ENCODE measurements at places on chromosomes 16 and 17. TPM values are rescaled to one million over a fixed set of nuclear protein-coding genes. Genes with fewer than 3 reads are reported as not detected.

KRTAP4-1 gene
- not detected for polyA plus RNA-seq

RAMP2 gene
- 1.4 TPM for polyA plus RNA-seq

WNT9B gene
- polyA plus RNA-seq, result not detected

XYLT1 gene
- polyA plus RNA-seq, result 6.7 TPM

DNA sequence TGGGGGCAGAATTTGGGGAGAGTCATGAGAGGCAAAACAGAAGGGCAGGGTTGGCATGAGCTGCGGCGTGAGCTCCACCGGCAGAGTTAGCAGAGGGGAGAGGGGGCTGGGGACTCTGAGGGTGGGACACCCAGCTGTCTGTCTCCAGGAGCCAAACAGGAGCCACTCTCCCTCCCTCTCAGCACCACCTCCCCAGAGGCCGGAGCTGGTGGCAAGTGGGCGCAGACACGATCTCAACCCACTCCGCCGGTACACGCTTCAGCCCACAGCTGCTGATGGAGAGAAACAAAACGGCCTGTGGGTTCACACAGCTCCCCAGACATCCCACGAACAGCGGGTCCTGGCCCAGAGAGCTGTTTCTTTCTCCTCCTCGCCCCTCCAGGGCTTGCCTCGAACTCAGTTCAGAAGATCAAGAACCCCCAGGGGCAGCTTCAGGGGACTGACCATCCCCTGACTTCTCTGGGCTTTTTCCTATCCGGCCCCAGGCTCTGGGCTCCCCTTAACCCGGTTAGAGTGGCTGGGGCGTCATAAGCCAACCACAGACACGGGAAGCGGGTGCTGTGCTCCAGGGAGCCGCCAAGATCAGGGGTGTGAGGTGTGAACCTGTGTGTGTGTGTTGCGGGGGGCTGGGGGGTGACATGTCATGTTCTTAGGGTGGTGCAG is 7.6 kb downstream of the RHBDF2 start:
- no peak for DNase-seq

GRCh38 chr16:17509194-17509593 is 38.4 kb upstream of the XYLT1 start:
- DNase-seq, result no peak

DNA sequence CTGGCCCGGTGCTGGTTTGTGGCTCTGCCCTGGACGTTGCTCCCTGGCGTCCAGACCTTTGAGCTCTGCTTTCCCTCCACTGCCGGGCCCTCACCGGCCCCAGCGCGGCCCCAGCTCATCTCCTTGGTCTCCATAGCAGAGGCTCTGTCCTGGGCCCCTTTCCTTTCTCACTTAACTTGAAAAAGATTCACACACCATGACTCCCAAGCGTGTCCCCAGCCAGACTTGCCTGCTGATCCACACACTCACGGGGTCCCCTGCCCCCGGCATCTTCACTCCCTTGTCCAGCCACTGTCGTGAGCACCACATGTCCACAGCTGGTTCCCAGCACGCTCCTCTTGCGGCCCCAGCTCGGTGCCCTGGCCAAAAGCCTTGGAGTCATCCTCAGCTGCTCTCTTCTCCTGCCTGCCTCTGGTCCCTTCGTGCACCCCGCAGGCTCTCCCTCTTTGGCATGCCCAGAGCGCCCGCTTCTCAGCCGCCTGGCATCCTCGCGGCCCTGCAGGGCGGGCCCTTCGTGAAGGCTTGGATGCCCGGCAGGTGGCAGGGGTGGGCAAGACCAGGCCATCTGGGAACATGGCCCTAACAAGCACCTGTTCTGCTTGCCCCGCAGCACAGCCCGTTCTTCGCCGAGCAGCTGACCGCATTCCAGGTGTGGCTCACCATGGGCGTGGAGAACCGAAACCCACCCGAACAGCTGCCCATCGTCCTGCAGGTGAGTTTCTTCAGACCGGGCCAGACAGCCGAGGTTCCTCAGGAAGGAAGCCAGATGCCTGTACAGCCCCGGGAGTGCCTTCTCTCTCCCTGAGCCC is 145.6 kb upstream of the CHMP6 start:
- no peak for DNase-seq

DNA sequence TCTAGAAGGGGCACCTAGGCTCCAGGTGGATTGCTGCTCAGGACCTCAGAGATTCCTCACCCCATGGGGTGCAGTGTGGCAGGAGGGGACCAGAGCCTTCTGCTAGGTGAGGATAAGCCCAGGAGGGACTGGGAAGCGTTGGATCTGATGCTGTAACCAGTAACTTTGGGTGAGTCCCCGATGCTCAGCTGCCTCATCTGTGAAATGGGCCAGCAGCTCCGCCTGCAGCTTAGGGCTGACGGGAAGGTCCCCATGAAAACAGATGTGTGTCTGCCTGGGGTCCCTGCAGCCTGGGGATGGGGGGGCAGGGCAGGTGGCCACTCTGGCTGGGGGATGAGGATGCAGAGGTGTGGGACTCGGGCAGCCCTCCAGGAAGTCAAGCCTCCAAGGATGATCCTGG is 2.7 kb upstream of the CASKIN1 start:
- no peak for DNase-seq

DNA sequence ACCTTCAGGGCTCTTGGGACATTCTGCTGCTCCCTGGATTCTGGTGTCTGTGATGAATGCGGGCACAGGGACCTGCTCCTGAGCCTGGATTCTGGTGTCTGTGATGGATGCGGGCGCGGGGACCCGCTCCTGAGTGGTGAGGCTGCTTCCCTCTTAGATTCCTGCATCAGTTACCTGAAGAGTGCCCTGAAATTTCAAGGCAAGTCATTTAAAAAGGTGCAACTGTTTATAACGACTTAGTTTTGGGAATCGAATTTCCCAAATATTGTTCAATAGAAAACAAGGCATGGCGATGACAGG is 7.0 kb downstream of the TMEM204 start:
- no peak for DNase-seq

DNA sequence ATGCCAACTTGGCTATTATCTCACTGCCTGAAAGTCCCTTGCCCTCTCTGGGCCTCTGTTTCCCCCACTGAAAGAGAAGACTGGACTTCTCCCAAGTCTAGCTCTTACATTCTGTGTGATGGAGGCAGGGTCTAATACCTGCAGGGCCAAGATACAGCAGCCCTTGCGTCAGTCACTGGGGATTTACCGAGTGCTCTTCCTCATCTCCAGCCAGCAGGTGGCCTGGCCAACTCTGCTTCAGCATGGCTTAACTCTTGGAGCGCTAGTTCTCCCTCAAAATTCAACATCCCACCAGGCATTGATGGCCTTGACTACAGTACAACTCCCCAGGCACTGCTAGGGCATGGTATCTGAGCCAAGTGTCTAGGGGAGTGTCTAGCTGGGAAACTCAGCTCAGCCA is 19.9 kb upstream of the MTMR4 start:
- DNase-seq, result no peak

- DNase-seq, result no peak
Observed at GRCh38 chr17:31489295-31490018, 98.0 kb downstream of the RAB11FIP4 start.

GRCh38 chr17:67258821-67259468 is 13.9 kb upstream of the HELZ start:
- no peak for DNase-seq

- DNase-seq, result no peak
Observed at GRCh38 chr17:76446449-76447231, 6.3 kb downstream of the UBE2O start.

- no peak for DNase-seq
Observed at GRCh38 chr16:49854188-49854795, 1.6 kb downstream of the ZNF423 start.

GRCh38 chr17:36085765-36086164 is 4.2 kb downstream of the CCL3 start:
- no peak for DNase-seq

DNA sequence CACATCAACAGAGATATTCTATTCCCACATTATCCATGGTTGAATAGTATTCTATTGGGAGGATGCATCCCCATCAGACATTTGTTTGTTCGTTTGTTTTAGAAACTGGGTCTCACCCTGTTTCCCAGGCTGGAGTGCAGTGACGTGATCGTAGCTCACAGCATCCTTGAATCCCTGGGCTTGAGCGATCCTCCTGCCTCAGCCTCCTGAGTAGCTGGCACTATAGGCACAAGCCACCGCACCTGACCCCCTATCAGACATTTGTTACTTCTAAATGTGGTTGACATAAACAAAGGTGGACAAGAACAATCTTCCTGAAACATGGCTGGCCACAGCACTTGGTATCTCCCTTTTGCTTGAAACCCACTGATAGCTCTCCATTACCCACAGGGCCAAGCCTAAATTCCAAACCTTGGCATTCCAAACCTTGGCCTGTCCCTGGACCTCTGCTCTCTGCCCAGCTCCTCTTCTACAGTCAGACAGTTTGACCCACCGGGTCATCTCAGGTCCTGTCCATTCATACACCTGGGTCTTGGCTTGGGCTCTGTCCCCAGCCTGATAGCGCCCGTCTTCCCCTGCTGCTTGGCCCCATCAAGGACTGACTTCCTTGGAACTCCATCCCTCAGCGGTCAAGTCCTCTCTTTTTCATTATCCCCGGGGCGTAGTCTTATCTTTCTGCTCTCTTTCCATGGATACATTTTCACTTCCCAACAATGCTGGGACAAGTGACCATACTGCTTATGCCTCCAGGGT is 1.5 kb upstream of the PRR29 start:
- DNase-seq, result no peak

- no peak for DNase-seq
Observed at GRCh38 chr16:87409153-87409552, 17.0 kb downstream of the MAP1LC3B start.

DNA sequence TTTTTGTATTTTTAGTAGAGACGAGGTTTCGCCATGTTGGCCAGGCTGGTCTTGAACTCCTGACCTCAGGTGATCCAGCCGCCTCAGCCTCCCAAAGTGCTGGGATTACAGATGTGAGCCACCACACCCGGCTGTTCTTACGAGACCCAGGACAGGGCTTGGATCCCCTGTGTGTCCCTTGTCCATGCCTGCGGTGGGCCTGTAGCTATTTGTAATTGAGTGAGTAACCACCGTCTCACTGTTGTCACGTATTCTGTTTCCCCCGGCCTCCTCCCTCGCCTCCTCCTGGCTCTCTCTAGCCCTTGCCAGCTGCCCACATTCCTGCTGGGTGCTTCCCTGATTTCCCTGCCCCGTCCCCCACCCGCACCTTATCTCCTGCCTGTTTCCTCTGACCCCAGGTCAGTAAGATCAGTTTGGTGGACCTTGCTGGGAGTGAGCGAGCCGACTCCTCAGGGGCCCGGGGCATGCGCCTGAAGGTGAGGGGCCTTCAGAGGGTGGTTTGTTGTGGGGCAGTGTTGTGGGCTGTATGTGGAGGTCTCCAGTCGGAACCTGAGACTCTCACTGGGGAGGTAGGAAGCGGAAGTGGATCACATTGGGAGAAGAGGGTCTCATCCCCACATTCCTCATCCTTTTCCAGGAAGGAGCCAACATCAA is 5.6 kb downstream of the KIF1C start:
- DNase-seq, result no peak

GRCh38 chr16:85859818-85860125 is 39.2 kb upstream of the IRF8 start:
- DNase-seq, result no peak

GRCh38 chr17:82228842-82229697 is at the start of gene SLC16A3:
SLC16A3 (plus strand) TSS chr17:82229042; CDS start chr17:82236009, 6,967 bp downstream.
- no peak for DNase-seq
